GF-D8 (cell line): ENCODE measurements at places on chromosomes 3 and 15.
A peak's percentile ranks its signal among the peaks of the same experiment; 100 is the strongest.

DNA sequence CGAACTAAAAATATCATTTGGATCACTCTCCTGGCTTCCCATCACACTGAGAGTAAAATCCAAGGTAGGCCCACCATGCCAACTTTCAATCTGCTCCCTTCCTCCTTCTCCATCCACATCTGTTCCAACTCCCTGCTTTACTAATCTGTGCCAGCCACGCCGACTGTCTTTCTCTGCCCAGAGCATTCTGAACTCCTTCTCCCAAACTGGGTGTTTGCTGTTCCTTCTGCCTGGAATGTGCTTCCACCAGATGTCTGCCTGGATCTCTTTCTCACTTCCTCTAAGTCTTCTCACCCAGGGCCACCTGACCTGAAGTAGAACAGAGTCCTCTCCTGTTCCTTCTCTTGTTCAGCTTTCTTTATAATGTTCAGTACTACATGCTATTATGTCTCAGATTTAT, 5.6 kb upstream of the ARL8B start:
- DNase-seq = no peak

GRCh38 chr3:17579289-17580031, 163.0 kb downstream of the TBC1D5 start:
- peak; percentile 84 for DNase-seq

DNA sequence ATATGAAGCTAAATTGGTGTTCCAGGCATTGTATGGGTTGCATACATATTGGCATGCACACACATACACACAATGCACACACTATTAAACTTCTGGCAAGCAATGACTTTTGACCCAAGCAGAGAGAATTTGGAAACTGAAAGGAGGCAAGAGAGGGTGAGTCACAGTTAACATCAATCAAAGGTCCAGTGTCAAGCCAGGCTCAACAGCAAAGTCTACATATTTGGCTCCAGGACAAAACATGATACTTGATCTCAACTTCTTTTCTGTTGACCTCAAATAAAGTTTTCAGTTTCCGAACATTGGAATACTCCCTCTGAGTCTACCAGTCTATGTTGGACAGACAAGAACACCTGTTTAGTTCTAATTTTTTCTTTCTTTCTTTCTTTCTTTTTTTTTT, 28.3 kb downstream of the IL12A start:
- no peak for DNase-seq

GRCh38 chr3:127794402-127794801, 27.9 kb downstream of the MGLL start:
- DNase-seq = no peak
